ENCODE measurements at places on chromosomes 1 and 21.

DNA sequence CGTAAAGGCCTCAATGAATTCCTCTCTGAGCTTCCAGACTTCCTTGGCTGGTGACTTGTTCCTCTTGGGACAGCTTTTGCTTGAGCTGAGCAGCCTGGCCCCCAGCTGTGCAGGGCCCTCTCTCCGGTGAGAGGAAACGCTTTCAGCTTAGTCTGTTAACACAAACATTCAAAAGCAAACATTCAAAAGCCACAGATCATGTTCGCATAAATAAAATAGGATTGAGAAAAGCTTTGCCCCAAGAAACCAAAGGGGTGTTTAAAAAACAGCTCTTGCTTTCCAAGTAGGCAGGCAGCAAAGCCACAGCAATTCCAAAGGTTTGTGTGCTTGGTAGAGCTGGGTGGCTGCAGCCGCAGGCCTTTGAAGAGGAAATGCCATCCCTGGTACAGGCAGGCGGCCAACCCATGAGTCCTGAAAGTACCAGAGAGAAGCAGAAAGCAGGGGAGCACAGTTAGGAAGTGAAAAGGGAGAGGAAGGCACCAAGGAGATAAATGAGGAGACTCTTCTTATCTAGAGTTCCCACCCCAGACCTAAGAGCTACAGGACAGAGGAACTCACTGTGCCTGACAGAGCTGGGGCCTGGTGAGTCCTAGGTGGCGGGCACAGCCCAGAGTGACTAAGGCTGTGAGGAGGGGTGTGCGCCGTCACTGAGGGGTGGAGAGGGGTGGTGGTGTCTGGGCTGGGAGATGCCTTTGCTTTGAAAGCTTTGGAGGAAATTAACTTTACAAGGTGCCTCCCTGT, 48.4 kb downstream of the CCN1 start:
- no peak for DNase-seq

GRCh38 chr1:149979972-149980540, 30.5 kb downstream of the OTUD7B start:
- no peak for DNase-seq

DNA sequence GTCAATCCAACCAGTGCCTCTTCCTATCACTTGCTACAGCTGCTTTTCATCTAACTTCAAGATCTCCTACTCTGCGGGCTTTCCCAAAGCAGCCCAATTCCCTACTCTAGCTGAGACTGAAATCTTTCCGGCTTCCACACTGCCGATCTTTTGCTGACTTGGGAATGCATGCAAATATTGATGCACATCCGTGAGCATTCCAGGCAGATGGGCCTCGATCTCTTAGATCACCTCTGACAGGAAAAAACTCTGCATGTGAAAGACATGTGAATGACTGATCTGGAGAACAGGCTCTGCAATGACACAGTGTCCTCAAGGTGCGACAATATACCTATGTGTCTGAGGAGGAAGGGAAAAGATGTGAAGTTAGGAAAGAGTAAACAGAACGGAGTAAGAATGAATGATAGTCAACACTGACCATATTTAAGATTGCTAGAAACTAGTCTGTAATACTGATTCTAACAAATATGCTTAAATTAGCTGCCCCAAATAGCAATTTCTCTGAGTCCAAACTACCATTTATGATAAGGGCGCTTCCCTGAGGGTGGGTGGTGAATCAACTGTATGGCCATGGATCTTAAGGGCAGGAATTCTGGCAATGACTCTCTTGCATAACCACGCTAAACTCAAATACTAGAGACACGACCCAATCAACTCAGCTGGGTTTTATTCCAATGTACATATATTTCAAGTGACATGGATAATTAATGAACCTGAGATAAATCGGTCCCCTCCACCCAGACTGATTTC, 8.4 kb downstream of the TAF5L start:
- DNase-seq, result no peak

DNA sequence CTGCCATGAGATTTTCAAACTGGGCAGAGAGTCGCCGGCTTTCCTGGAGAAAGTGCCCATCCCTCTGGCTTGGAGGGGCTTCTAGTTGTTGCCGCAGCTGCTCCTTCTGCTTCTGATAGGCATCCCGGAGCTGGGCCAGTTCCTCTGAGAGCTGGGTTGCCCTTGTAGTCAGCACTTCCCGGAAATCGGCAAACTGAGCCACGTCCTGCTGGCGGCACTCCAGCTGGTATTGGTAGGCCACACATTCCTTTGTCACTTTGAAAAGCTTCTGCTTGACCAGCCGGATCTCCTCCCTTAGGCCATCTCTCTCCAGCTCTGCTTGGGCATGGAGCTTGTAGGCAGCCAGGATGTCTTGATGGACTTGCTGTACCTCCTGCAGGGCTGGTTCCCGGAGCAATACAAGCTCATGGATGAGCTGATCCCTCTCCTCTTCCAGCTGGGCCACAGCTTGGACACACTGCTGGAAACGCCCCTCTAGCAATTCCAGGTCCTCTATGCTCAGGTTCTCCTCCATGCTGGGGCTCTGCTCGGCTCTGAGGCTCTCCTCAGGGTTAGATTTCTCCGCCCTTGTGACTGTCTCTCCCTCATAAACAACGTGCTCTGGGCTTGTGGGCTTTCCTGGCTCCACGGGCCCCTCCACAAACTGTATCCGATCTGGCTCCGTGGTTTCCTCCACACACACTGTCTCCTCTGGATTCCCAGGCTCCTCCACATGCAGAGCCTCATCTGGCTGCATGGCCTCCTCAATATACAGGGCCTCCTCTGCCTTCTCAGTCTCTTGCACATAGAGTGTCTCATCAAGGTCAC, 7.3 kb downstream of the SYNC start:
- DNase-seq, result no peak

DNA sequence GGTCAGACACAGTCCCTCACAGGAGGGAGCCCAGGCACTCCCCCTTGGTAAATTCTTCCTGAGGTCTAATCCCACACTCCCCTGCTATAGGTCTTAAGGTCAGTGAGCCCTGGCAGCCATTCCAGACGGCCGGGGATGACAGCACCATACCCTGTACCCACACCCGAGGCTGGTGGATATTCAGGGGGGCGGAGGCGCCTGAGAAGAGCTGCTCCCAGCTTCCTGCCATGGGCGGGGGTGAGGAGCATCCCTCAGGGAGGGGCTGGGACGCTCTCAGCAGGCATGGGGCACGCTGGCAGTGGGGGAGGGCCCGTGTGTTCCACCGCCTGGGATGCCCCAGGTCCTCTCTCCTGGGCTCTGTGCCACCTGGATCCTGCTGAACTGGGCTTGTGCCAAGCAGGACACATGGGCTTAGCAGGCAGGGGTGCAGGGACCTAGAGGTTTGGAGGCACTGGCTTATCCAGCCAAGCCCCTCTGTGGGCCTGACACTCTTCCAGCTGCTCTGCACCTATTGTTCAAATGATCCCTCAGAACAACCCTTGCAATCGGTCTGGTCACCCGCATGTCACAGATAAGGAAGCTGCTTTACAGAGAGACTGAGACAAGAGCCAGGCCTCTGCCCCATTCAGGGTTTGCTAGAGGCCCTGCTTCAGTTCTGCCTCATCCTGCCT, 5.7 kb upstream of the ADGRB2 start:
- no peak for DNase-seq

DNA sequence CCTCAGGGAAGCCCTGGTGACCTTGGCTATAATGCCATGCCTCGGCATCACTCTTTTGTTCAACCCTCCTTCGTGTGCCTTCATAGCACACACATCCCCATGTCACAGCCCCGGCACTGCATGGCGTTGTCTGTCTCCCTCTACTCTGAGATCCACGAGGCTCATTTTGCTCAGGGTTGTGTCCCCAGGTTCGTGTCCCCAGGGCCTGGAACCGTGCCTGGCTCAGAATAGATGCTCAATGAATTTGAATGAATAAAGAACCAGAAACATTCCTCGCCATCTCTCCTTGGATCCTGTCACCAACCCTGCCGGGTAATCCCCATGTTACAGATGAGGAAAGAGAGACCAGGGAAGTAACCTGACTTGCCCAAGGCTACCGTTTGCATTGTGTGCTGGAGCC, 177.3 kb downstream of the PTPRU start:
- DNase-seq, result no peak

- DNase-seq, result no peak
Measured at GRCh38 chr1:225437710-225438437, 10.0 kb upstream of the LBR start.

GRCh38 chr1:182974506-182975191, 21.7 kb upstream of the SHCBP1L start:
- no peak for DNase-seq

GRCh38 chr1:178066296-178066907, 27.5 kb upstream of the RASAL2 start:
- DNase-seq, result no peak
